Panc1 (cell line): ENCODE measurements at places on chromosomes 13 and 19.

DNA sequence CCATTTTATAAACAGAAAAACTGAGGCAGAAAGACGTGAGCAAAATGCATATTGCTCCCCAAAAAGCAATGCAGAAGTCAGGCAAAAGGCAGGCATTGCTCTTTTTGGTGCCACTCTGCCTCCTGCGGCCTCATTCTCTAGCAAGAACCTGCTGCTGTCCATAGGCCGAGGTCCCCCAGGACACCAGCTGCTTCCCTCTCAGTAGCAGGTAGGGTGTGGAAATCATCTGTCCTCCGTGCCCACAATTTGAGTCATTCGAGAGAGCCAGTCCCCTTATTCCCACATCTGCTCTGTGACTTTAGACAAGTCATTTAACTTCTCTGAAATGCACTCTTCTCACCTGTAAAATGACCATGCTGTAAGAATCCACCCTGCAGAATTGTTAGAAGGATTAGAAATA, 50.0 kb downstream of the TNFRSF19 start:
- DNase-seq = no peak

DNA sequence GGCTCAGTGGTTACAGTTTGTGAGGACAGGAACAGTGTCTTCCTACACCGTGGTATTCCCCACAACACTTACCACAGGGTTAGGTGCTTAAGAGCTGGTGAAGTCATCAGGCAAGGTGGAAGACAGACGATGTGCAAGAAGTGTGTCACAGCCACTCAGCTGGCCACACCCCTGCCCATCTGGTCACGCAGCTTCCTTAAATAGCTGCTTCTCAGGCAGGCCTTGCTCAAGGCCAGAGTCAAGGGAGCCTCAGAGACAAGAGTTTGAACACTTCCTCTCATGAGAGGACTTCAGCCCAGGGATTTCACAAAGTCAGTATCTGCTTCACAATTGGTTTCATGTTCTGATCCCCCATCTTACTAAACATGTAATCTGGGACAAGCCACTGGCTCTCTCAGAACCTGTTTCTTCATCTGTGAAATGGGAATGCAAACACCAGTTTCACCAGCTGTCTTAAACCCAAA, 80.3 kb upstream of the FRY start:
- no peak for DNase-seq

DNA sequence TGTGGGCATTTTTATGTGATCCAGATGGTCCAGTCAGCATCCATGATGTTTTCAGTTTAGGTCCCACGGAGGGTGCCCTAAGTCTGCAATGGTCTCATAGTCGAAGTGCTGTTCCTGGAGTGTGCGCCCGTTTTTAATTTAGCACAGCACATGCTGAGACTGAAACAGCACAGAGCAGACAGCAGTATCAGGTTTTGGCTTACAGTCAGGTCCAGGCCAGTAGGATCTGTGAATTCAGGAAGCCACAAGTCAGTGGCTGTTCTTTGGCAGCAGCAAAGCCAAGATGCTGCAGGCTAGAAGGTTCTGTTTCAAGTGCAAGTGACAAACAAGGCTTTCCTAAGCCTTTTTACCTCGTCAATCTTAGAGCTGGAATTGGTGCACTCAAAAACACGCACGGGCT, 18.3 kb downstream of the FBXO27 start:
- DNase-seq = no peak

- DNase-seq = no peak
Observed at GRCh38 chr19:56566904-56567273, 379 bp upstream of the ZNF470 start.

GRCh38 chr13:44108331-44108858, 228.7 kb downstream of the LACC1 start:
- DNase-seq = no peak

GRCh38 chr13:113509989-113510388, 19.5 kb upstream of the DCUN1D2 start:
- DNase-seq = no peak

GRCh38 chr19:30593356-30593755, 221.2 kb downstream of the ZNF536 start:
- DNase-seq = no peak

DNA sequence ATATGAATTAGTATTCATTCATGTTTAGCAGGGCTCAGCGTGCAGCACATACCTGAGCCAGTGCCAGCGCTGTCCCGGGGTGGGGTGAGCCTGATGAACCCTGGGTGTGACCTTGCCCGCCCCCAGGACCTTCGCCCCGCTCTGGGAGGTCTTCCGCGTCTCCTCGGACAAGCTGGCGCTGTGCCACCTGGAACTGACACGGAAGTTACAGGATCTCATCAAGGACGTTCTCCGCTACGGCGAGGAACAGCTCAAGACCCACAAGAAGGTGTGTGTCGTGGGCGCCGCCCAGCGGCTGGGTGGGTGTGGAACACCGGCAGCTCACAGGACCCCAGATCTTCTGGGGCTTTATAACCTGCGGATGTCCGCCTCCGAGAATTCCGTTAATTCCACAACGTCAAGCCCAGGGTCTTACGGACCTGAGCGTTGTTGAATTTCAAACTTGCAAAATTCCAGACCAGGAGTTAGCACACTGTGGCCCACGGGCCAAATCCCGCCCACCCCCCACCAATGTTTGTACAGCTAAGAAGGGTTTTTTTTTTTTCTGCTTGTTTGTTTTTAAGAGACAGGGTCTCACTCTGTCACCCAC, 15.4 kb downstream of the FCHO1 start:
- no peak for DNase-seq

DNA sequence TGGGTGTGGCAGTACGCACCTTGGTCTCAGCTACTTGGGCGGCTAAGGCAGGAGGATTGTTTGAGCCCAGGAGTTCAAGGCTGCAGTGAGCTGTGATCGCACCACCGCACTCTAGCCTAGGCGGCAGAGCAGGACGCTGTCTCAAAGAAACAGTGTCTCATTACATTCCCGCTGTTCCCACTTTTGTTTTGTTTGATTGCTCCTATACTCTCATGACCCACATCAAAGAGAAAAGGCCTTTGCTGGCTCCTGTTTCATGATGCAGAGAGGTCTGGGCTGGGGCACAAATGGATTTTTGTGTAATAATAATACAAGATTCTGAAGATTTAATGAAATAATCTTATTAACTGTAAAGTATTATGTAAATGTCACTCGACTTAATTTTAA, 85.7 kb downstream of the LACC1 start:
- DNase-seq = no peak

GRCh38 chr19:12806242-12807081, at the start of gene RNASEH2A:
RNASEH2A (plus strand) TSS chr19:12806584; CDS start chr19:12806674, 90 bp downstream.
- no peak for DNase-seq

- DNase-seq = no peak
Observed at GRCh38 chr13:111902726-111903125, 164.2 kb upstream of the SOX1 start.

DNA sequence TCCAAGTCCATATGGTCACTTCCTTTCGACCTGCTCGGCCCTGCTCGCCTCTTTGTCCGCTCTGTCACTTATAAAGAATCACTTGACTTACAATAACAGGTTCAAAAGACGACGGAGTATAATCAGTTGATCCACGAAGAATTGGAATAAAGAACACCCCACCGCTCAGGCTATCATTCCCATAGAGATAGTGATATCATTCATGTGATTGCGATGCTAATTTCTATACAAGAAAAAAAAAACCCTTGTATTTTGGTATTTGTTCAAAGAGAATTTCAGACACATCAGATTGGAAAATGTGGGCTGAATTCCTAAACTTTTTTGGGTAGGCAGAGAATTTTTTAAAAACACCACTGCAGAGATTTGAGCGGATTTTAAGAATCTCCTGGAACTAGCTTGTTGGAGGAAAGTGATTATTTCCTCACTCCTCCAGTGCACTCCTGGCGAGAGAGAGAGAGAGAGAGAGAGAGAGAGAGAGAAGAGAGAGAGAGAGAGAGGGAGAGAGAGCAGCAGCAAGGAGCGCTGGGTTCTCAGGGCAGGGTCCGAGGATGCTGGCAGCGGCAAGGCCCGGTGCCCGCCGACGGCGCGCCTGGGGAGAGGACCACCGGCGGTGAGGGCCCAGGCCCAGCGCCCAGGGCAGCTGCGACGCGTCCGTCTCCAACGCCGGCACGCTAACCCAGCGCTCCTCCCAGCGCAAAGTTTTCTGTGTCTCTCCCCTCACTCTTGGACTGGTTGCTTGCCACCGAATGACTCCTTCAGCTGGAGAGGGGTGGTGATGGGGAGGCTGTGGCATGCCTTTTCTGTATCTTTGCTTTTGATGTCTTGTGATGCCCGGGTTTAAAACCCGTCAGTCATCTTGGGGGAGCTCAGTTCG, 149.0 kb upstream of the ZNF536 start:
- DNase-seq = no peak

GRCh38 chr13:45873491-45874325, 22.2 kb upstream of the SIAH3 start:
- DNase-seq = no peak

DNA sequence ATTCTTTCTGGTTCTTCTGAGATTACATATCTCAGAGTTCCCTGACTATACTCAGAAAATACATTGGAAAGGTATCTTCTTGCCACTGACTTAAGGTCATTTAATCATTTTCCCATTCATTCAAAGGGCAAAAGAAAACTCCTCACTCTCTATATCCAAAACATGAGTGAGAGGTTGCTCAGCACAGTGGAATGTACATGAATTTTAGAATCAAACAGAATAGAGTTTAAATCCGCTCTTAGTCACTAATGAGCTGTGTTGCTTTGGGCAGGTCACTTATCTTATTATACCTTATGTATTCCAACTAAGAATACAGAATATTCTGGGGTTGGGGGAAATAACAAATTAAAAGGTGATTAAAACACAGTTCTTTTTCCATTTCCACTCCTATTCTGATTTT, 452.6 kb upstream of the KLF12 start:
- no peak for DNase-seq

- DNase-seq = no peak
Observed at GRCh38 chr19:11192957-11193939, 4.1 kb downstream of the KANK2 start.

DNA sequence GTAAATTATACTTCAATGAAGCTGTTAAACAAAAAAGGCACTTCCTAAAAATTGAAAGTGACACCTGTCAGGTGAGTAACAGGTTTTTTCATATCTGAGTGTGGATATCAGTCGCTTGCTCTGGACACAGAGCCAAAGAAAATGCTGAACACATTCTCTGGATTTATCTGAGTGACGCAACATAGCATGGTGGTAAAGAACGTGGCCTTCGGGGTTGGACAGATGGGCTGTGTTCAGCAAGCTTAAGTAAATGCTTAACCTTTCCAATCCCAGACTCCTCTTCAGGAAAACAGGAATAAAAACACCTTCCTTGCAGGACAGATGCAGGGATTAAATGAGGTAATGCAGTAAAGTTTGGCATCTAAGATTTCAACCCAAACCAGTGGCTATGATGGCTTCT, 132.0 kb downstream of the FOXO1 start:
- no peak for DNase-seq

DNA sequence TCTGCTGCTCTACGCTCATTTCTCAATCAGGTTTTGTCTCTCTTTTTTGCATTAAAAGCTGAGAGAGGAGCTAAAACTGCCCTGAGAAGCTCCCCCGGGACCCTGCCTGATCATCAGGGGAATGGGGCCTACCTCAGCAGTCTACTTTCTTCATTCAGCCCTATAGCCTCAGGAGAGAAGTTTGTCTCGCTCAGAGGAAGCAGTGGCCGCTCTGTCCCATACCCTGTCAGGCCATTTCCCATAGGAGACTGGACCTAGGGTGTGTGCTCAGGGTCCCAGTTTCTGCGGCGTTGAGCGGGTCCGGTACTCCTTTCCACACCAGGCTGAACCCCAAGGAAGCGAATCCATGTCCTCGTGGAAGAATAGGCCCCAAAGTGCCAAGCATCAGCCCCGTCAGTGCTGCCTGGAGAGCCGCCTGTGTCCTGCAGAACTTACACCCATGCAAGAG, 21.7 kb downstream of the UBE2L5 start:
- DNase-seq = no peak

DNA sequence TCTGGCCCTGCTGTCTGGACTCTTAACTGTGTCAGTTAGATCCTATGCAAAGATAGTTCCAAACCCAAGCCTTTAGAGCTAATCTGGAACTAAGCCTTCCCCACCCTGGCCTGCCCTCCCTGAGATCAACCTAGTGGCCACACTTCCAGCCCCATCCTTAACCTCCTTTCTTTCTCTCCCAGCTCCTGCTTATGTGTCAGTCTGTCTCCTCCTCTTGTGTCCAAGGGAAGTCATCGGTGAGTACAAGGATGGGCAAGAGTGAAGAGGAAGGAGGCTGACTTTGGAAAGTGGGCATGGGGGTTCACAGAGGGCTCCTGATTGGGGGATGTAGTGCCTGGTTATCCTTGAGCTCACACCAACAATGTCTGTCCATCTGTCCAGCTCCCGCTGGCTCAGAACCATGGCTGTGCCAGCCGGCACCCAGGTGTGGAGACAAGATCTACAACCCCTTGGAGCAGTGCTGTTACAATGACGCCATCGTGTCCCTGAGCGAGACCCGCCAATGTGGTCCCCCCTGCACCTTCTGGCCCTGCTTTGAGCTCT, 12.3 kb downstream of the IGFL2 start:
- DNase-seq = no peak
